ENCODE measurements at places on chromosomes 6 and 20.

GRCh38 chr6:152983637-152984512 is 1.0 kb upstream of the FBXO5 start:
- DNase-seq = peak; percentile 95

DNA sequence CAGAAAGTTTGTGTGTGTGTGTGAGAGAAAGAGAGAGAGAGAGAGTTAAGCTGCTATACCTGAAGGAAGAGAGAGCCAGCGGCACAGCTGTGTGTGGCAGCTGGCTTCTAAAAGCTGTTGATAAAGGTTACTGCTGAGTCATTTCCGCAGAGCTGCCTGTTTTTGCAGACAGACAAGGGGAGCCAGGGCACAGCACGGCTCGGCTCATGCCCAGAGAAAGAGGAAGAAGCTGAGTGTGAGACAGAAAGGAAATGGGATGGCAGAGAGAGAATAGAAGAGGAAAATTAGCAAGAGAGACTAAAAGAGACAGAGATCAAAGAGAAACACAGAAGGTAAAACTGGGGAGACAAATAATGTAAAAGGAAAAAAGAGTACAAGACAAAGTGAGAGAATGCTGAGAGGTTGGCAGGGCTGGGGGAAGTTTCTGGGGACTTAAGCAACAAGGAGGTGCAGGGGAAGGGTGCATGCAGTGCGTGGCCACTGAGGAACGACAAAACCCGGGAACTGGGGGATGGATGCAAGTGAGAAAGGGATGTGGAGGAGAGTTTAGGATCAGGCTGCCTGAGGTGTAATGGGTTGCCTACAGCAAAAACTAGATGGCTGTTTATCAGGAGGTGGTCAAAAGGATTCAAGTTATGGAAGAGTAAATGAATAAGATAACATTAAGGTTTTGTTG is 22.7 kb downstream of the HLA-A start:
- DNase-seq = peak; percentile 45

- no peak for DNase-seq
These were observed 1027.2 kb upstream of the GJE1 start for GRCh38 chr6:141105481-141105880.

DNA sequence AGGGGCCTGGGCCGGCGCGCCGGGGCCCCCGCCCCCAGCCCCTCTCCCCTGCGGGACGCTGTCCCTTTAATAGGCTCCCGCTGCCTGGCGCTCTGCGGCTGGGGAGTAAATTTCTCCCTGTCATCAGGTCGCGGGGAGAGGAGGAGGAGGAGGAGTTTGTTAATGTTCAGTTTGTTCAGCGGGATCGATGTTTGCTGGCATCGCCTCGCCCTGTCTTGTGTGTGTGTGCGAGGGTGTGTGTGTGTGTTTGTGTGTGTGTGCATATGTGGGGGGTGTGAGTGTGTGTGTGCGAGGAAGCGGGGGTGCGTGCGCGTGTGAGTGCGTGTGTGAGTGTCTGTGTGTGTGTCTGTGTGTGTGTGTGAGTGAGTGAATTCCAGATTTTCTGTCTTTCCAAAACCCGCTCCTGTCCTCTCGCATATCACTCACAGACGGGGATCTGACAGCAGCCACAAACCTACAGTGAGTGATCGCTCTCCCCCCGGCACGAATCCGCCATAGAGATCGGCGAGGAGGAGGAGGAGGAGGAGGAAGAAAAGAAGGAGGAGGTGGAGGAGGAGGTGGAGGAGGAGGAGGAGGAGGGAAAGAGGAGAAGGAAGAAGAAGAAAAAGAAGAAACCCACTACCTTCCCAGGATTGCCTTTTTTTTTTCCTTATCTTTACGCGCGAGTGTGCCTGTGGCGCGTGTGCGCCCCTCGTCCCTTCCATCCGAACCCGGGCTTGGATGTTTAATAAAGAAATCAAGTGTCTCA is at the start of gene TSHZ2:
TSHZ2 (plus strand) TSS at position 169 of the 748 bp plus-strand sequence. CDS start 936 bp downstream, outside the sequence.
- DNase-seq = peak; percentile 42

GRCh38 chr6:38088829-38089228 is 269.3 kb downstream of the ZFAND3 start:
- no peak for DNase-seq

- no peak for DNase-seq
These were observed 68.7 kb downstream of the LY86 start for GRCh38 chr6:6657085-6657819.

DNA sequence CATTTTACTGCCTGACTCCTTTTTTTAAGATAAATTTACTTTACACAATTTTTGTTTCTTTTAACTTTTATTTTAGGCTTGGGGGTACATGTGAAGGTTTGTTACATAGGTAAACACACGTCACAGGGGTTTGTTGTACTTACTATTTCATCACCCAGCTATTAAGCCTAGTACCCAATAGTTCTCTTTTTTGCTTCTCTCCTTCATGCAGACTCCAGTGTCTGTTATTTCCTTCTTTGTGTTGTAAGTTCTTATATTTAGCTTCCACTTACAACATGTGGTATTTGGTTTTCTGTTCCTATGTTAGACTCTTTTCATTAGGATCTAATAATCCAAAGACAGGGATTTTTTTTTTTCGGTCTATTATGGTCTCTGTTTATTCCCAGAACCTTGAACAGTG is 83.5 kb upstream of the CCN6 start:
- DNase-seq = no peak

- no peak for DNase-seq
These were observed 232.1 kb upstream of the TENT5A start for GRCh38 chr6:81984599-81984998.

DNA sequence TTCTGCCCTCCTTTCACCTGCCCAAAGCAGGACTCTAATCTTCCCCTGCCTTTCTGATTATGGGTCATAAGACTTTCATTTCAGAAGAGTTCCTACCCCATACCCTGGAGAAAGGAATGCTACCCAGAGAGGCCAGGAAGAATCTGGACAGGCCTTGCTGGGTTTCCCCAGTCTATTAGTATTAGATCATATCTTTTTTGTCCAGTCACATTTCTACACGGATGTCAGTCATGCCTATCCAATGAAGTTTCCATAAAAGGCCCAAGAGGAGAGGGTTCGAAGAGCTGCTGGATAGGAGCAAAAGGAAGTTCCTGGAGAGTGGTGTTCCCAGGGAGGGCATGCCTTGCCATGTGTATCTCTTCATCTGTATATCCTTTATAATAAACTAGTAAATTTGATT is 3.2 kb downstream of the POLH start:
- DNase-seq = no peak

GRCh38 chr6:79666634-79667033 is 35.5 kb downstream of the SH3BGRL2 start:
- DNase-seq = no peak

- no peak for DNase-seq
These were observed 388.0 kb downstream of the GJA1 start for GRCh38 chr6:121823437-121823851.

GRCh38 chr6:15586503-15586902 is 76.3 kb downstream of the DTNBP1 start:
- DNase-seq = no peak

DNA sequence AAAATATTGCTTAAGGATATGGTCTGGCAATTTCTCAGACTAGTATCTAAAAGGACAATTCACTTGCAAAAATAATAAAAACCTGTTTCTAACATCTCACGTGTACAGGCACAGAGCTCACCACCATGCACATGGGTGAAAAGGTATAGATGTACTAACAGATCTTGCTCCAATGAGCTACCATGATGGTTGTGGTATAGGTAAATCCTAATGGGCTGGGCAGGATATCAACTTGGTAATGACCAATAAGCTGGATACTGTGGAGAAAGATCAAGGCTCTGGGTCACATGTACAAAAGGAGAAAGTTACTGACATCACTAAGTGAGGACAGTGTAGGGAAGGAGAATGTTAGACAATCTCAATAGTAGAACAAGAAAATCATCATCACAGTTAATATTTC is 111.0 kb upstream of the NUP153 start:
- DNase-seq = no peak

GRCh38 chr6:157974967-157975366 is 6.7 kb upstream of the SYNJ2 start:
- no peak for DNase-seq

DNA sequence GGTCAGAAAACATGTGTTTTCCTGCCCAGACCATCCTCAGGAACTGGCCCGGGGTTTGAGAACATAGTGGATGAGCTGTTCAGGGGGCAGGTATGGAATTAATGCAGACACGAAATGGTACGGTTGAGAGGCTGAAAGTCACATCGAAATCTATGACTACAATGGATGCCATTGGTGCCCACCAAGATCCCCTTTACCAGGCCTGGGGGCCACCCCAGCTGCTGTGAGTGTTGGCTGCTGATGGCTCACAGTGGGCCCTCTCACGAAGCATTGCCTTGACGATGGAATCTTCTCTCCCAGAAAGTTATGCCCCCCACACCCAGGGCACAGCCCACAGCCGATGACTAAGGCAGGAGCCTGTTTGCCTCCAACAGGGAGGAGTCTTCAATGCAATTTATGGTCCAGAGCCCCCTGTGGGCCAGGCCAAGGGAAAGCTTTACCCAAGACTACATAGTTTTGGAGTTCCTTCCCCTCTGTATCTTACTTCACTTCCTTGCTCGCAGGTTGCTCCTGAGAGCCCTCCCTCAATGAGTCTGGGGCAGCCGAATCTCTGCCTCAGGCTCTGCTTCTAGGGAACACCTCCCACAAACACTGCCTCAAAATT is 92.6 kb downstream of the BFSP1 start:
- DNase-seq = no peak

DNA sequence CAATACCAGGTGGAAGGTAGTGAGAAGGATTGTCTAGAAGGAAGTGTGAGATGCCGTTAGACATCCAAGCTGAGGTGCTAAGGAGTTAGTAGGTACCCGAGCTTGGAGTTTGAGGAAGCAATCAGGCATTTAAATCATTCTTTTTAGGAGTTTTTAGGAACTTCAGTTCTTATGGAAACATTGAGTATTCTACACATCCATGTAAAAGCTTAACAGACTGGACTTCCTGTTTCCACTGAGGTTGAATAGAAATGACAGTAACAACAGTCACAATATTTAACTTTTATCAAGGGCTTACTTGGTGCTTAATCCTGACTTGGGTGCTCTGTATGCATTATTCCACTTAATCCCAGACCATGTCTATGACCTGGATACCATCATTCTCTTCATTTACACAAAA is 136.4 kb downstream of the UST start:
- no peak for DNase-seq

DNA sequence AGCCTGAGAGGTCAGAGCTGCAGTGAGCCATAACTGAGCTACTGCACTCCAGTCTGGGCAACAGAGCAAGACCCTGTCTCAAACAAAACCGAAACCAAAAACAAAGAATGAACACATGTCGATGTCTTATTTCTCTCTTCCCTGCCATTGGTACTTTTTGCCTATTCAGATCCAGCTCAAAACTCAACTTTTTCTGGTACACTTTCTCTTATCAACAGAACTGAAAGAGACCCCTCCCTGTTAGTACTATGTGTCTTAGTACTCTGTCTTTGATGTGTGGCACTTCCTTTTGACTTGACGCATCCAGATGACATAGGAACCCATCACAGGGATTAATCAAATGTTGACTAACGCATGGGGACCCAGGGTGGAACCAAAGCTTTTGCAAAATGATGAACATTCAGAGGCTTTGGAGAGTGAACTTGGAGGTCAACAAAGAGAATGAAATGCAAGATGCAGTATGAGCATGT is 44.8 kb downstream of the AKAP12 start:
- no peak for DNase-seq

DNA sequence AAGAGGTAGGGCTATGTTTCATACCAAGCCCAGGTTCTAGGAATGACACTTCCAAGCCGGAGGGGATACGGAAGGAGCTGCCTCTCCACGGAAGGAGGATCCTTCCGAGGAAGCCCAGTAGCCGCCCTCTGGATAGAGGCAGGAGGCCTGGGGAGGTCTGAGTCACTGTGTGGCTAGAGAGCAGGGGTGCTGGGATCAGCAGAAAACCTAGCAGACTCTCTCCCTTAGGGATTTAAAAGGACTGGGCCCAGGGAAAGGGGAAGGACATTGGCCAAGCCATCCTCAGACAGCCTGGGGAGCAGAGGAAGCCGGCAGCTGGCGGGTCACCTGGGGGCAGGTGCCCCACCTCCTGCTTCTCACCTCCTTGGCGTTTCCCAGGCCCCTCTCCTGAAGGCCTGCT is 36.6 kb upstream of the NFATC2 start:
- no peak for DNase-seq

DNA sequence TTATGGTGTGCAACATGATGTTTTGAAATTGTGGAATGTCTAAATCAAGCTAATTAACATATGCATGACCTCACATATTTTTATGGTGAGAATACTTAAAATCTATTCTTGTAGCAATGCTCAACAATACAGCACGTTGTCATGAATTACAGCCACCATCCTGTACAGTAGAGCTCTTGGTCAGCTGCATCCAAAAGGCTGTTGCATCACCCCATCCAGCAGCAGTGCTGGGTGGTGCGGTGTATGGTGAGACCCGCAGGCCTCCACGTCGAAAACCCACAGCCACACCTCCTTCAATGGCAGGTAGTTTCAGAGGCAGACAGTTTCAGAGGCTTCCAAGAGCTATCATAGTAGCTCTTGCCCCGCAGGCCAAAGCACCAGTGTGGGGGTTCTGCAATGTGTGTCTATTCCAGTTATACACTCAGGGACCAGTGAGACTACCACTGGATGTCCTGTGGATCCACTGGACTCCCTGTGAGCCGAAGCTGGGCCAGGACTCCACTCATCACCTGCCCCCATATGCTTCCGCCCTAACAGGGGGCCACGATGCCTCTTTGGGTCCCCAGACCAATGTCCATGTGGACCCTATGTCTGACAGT is 23.4 kb downstream of the PACSIN1 start:
- DNase-seq = no peak

All from stimulated activated CD4-positive, alpha-beta T cell treated with anti-CD3 and anti-CD28 coated beads, Interleukin-1b, Interleukin-23, amount 100 ng/mL, for 24 hours (primary cell).